CD4-positive, alpha-beta T cell treated with Interleukin-17A for 4 hours (primary cell): ENCODE measurements at places on chromosomes 12 and 14.

DNA sequence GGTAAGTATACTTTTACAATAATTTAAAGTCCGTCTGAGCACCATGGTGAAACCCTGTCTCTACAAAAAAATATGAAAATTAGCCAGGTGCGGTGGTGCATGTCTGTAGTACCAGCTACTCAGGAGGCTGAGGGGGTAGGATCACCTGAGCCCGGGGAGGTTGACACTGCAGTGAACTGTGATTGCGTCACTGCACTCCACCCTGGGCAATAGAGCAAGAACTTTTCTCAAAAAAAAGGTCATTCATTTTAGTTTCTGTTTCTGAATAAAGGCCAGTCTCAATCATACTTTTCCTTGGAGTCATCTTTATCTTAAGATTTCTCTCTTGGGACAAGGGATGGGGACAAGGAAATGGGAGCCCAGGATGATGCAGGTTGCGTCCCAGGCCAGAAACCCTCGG lies 12.9 kb downstream of the ANKRD13A start:
- peak; percentile 24 for DNase-seq

GRCh38 chr12:3116106-3116844 lies 39.1 kb downstream of the TSPAN9 start:
- DNase-seq: no peak

- DNase-seq: peak; percentile 48
Observed at GRCh38 chr12:43882578-43883178, 46.8 kb downstream of the TMEM117 start.

DNA sequence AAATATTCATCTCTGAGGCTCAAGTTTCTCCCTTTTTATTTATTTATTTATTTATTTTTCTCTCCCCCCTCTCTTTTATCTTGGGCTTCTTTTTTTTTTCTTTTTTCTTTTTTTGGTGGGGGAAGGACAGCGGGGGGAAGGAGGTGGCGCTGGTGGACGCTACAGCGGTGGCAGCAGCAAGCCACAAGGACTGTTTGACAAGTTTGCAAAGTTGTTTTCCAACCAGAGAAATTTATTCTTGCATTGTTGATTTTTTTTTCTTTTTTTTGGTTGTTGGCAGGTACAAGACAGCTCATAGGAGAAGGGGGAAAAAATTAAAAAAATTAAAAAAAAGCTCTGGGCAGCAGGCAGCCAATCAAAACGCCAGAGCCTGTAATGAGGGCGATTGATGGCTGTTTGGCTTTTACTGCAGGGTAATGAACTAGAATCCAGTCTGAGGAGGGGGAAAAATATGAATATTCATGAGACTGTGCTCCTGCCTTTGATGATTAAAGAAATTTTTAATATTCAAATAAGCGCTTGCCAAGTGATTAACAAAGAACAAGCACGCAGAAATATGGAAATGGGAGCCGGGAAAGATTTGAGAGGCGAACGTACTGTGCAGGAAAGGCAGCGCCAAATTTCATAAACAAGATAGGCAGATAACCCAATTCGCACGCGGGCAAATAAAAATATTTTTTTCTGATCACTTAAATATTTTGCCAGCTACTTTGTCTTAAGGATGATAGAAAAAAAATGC lies 36.2 kb downstream of the BCL11B start:
- DNase-seq: no peak

GRCh38 chr12:44260581-44260980 lies 424.7 kb downstream of the TMEM117 start:
- DNase-seq: no peak

GRCh38 chr14:62062645-62063044 lies 300.4 kb downstream of the SNAPC1 start:
- DNase-seq: no peak

DNA sequence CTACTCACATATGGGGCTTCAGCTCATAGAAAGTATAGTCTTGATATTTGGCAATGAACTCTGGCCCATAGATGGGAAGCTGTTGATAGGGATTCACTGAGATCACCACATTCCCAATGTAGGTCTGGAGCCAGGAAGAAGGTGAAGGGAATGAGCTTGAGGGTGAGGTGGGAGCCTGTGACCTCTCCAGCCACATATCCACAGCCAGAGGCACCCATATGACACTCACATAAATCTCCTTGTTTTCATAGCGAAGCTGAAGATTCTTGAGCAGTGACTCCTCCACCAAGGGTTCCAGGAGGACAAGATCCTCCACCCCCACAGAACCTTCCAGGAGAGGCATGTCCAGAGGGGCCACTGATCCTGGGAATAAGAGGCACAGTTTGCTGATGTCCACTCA lies 1.9 kb downstream of the MYO1A start:
- DNase-seq: no peak

- DNase-seq: no peak
Observed at GRCh38 chr12:74957634-74958033, 252.0 kb downstream of the KCNC2 start.

DNA sequence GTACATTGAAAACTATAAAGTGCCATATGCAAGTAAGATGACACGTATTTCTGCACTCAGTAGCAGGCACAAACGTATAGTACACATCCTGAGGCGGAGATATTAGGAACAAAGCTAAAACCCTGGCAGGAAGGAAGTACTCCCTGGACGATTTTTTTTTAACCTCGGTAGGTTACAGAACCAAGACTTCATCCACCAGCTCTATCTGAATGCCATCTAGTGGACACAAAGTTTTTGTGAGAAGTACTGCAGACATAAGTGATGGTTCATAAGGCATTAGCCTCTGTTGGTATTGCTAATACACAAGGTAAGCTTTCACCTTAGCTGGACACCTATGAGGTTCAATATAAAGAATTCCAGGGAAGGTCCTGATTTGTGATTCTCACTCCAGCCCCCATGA lies 83.0 kb upstream of the CCDC196 start:
- DNase-seq: no peak

DNA sequence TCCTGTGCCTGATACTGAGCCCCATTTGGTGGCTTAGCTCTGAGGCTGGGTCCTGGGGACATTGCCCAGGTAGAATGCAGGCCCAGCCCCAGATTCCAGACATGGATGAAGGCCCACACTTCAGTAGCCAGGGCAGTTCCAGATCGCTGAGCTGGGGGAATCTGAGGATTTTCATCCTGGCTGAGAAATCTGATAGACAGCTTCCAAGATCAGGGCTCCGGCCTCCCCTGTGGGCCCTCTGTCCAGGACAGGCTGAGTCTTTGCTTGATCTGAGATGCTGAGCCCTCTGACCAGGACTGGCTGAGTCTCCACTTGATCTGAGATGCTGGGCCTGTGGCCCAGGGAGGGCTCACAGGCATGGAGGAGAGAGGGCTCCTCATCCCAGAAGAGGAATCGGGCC lies 3.3 kb upstream of the RASAL1 start:
- DNase-seq: no peak

GRCh38 chr14:99722741-99723140 lies 38.6 kb downstream of the CYP46A1 start:
- DNase-seq: no peak

DNA sequence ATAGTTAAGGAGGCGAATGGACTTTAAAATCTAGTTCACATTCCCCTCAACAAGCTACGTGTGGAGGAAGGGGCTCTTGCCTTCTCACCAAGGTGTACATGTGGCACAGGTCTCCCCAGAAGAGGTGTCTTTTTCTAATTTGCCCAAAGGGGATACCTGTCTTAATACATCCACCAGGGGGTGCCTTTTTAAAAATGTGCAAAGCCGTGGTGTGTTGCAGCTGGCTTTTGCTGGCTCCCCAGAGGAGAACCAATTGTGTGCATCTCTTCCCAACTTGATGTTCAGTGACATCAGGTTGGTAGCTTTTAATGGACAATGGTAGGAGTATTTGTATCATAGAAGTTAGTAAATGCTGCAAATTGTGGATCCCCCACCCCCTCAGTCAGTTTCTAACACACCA lies 33.8 kb downstream of the CREBL2 start:
- DNase-seq: peak; percentile 59

DNA sequence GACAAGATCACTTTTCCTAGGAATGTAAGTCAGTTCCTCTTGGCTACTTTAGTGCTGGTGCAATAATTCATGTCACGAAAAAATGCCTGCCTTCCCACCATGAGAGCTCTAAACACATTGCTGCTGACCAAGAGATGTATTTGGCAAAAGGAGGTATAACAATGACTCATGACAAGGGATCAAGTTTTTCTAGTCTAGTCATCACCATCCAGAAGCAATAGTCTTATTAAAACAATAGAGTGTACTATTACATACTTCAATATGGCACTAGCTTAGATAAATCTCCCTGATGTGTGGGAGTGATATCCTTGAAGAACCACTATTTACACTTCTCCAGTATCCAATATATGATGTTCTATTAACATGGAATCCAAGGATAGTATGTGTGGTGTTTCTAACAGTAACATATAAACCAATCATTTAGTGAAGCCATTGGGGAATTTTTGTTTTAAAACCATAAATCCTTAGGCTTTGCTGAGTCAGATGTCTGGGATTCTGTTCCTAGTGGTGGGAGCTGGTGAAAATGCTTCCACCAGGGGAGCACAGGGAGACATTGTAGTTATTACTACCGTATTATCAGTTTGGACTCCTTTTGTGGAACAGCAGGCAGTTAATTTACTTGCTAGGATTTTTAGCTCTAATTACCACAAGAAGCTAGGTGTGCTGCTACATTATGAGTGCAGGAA lies 1387.5 kb downstream of the LRFN5 start:
- DNase-seq: no peak

- DNase-seq: no peak
Observed at GRCh38 chr12:30450872-30451271, 244.8 kb downstream of the IPO8 start.

- DNase-seq: no peak
Observed at GRCh38 chr12:89437231-89437630, 84.9 kb upstream of the DUSP6 start.
